NCI-H460 (cell line): ENCODE measurements at places on chromosomes 12 and 14.

DNA sequence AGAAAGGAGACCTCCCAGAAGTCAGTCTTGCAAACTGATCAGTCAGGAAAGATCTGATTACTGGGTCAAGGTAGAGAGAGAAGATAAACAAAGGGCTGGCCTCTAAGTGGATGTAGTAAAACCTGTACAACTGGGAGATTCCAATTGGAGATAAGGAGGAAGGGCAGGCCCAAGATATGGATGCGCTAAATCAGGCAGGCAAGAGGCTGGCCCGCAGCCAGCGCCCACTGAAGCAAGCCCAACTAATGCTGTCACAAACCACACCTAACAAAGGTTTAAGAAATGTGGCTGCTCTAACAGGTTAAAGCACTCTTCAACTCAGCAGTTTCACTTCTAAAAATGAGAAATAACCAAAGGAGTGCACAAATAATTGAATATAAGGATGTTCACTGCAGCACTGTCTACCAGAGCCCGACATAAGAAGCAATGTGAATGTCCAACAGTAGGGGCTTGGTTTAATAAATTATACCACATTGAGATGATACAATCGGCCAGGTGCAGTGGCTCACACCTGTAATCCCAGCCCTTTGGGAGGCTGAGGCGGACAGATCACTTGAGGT is 4.7 kb downstream of the GLTP start:
- no peak for DNase-seq

DNA sequence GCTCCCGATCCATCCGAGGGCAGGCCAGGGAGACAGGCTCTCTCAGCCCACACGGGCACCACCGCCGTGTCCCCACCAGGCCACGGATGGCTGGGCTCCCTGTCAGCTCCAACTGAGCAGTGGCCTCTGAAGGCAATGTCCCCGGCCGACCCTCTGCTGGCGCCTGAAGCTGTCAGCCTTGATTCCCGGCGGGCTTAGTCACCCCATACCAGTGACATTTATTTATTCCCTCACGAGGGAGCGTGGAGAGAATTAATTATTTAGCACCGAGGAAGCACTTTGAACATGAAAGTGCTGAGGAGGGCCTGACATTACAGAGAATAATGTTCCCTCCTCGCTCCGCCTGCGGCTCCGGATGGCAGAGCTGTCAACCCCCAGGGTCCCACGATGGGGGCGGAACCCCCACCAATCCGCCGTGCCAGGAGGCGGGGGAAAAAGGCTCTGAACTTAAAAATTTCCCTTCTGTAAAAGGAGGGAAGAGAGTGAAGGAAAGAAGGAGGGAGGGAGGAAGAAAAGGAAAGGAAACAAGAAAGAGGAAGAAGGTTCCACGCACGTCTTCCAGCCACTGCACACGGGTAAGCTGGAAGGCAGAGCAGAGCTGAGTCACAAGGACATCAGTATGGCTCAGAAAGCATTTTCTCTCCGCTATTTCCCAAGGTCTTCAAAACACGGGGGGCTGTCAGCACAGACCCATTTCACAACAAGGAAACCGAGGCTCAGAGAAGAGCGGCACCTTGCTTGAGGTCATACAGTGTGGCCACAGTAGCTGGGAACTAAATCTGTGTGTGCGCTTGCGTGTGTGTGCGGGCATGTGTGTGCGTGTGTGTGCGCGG is 108.7 kb upstream of the NCOR2 start:
- DNase-seq: no peak

- no peak for DNase-seq
Observed at GRCh38 chr12:115096588-115097397, 412.8 kb upstream of the TBX3 start.

DNA sequence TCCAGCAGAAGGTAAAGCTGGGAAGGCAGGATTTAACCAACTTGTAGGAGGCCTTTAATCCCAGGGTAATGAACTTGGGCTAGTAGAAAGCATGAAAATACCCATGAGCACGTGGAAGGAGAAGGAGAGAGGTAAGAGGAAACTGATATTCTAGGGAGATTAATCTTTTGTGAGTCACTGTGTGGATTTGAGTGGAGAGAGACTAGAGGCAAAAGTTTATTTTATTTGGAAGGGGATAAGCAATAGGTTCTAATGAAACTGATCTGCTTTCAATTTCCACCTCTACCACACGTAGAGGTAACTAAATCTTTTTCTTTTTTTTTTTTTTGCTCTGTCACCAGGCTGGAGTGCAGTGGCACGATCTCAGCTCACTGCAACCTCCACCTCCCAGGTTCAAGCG is 52.1 kb downstream of the PTPN21 start:
- no peak for DNase-seq

DNA sequence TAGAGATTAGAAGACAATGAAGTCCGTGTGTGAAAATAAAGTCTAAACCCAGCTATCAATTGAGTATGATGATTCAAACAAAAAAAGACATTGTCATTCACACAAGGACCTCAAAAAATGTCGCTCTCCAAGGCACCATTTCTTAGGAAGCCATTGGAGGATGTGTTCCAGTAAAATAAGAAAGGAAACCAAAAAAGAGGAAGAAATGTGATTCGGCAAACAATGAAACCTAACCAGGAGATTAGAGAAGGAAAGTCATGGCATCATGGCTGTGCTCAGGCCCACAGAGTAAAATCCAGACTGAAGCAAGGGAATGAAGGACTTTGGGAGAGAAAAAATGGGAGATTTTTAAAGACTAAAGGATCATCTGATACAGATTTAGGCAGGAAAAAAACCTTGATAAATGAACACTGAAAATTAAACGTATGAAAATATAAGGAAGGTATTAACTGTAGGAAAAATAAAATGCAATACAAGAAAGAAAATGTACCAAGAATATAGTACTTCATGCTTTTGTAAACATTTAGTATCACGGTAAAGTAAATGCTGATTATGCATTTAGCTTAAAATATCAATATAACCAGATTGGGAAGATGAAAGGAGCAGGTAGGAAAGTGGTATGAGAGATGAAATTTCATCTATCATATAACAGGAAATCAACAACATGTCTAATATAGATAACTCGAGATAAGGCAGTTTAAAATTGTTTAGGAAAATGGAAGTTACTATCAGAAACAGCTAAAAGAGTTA is 38.2 kb upstream of the MTHFD1 start:
- DNase-seq: no peak

- no peak for DNase-seq
Observed at GRCh38 chr14:100165831-100166440, 6.5 kb upstream of the DEGS2 start.

DNA sequence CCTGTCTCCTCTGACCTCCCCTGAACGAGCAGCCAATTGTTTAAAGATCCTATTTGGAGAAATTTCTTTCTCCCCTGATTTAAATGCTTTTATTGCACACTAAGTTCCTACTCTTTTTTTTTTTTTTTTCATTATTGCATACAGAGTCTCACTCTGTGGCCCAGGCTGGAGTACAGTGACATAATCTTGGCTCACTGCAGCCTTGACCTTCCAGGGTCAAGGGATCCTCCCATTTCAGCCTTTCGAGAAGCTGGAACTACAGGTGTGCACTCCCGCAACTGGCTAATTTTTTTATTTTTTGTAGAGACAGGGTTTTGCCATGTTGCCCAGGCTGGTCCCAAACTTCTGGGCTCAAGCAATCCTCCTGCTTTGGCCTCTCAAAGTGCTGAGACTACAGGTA is 5.2 kb upstream of the P2RX7 start:
- DNase-seq: no peak

- no peak for DNase-seq
Observed at GRCh38 chr12:84508851-84509260, 403.7 kb downstream of the SLC6A15 start.

GRCh38 chr14:100134586-100134985 is 24.9 kb downstream of the DEGS2 start:
- DNase-seq: no peak

DNA sequence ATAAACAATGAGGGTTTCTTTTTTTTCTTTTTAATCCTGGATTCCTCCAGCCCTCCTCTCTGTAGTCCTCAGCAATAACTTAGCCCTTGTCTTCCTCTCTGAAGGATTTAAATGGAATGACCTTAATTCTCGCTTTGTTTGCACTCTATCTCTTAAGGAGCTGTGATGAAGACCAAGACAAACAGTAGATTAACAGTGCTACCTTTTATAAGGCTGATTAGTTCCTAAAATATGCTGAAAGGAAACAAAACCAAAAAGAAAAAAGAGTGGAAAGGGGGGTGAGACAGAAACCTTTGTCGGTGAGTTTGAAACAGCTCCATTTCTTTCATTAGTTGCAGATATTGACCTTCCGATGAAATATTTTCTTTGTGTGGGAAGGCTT is 38.7 kb upstream of the PTCSC3 start:
- DNase-seq: no peak

DNA sequence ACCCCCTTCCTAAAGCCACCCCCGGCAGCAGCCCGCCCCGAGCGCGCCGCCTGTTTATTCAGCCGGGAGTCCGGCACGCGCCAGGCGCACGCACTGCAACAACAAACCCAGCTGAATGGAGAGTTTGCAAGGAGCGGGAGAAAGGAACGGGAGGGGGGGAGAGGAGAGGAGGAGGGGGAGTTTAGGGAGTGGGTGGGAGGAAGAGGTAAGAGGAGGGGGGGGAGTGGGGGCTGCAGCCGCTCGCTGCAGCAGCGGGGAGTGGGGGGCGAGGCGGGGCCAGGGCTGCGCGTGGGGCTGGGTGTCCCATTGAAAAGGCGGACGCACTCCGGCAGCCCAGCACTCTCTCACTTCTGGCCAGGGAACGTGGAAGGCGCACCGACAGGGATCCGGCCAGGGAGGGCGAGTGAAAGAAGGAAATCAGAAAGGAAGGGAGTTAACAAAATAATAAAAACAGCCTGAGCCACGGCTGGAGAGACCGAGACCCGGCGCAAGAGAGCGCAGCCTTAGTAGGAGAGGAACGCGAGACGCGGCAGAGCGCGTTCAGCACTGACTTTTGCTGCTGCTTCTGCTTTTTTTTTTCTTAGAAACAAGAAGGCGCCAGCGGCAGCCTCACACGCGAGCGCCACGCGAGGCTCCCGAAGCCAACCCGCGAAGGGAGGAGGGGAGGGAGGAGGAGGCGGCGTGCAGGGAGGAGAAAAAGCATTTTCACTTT is at the start of gene ASCL1:
Gene ASCL1, plus strand, starts transcription at position 336 of the 712 bp plus-strand sequence. CDS start 571 bp downstream, outside the sequence.
- DNase-seq: no peak

DNA sequence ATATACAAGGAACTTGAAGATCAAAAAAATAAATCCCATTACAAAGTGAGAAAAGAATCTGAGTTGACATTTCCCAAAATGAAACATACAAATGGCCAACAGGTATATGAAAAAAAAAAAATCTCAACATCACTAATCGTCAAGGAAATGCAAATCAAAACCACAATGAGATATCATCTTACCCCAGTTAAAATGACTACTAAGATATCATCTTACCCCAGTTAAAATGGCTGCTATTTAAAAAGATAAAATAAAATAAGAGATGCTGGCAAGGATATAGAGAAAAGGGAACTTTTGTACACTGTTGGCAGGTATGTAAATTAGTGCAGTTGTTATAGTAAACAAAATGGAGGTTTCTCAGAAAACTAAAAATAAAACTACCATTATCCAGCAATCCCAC is 44.4 kb downstream of the PLEKHG7 start:
- no peak for DNase-seq

- DNase-seq: peak; percentile 41
Observed at GRCh38 chr14:89773644-89774316, 180.8 kb downstream of the EFCAB11 start.

GRCh38 chr14:93716746-93717667 is 71.3 kb downstream of the PRIMA1 start:
- DNase-seq: no peak

DNA sequence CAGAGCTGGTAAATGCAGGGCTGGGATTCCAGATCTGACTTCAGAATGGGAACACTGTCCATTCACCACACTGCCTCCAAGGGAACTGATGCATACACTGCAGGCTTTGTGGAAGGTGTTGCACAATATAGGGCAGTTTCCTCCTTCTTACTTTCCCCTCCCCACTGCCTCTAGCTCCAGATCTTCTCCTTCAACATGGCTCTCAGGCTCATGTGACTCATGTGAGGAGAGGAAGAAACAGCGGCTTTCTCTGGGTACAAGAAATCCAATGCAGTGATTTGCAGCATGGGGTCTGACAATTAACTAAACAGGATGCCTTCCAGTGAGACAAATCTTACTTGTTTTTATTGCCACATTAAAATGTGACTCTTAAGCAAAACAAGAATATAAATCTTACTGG is 447.6 kb upstream of the CCDC196 start:
- DNase-seq: no peak

DNA sequence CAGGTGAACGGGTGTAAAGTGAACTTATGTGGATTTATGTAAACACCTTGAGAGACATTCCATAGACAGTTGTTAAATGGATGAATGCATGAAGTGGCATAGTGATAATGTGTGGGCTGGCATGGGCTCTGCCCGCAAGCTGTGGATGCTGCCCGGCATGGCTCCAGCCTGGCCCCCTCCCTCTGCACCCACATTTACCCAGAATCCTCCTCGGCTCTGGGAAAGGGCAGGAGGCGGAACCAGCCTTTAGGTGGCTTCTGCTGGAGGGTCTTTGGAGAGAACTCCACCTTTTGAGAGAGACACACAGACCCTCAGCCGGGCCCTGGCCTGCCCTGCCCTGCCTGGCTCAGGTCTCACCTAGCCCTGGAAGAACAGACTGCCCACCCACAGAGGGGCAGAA is 18.7 kb downstream of the RASAL1 start:
- DNase-seq: no peak

- DNase-seq: no peak
Observed at GRCh38 chr12:131075611-131076010, 121.9 kb downstream of the ADGRD1 start.

- no peak for DNase-seq
Observed at GRCh38 chr14:27096091-27096490, 498.3 kb upstream of the NOVA1 start.

- DNase-seq: no peak
Observed at GRCh38 chr12:93122569-93123091, 193.5 kb upstream of the EEA1 start.

DNA sequence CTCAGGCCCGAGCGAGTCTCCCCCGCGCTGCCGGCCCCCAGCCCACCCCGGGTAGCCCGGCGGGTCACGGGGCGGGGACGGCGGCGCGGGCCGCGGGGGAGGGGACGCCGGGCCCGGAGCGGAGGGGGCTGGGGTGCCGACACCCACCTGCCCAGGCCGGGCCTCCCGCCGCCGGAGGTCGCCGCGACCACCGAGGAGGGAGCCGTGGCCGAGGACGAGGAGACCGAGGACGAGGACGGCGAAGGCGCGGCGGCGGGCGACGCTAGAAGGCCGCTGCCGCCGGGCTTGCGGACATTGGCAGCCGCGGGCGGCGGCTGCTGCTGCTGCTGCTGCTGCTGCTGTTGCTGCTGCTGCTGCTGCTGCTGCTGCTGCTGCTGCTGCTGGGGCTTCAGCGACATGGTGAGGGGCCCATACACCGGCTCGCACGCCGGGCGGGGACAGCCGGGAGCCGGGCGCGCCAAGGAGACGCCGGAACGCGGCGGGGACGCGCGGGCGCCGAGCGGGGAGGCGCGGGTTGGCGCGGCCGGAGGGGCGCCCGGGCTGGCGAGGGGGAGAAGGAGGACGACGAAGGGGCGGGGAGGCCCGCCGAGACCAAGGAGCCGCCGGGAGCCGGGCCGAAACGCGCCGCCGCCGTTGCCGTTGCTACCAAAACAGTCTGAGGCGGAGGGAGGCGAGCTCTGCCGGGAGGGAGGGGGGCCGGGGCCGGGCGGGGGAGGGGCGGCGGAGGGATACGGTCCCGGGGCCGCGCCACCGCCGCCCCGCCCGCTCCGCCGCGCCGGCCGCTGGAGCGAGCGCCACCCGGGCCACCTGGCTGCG is at the start of gene ATXN2:
Gene ATXN2, minus strand, starts transcription at position 679 of the 816 bp plus-strand sequence. Its CDS starts 281 bp downstream, at position 398.
- peak; percentile 40 for DNase-seq

GRCh38 chr12:32357601-32358249 is 41.6 kb upstream of the FGD4 start:
- DNase-seq: no peak

GRCh38 chr12:123150275-123150743 is 581 bp downstream of the PITPNM2 start:
- DNase-seq: no peak

GRCh38 chr14:87102811-87103378 is 890.1 kb downstream of the GALC start:
- no peak for DNase-seq
